ENCODE measurements at places on chromosomes 6 and 20. TPM values are rescaled to one million over a fixed set of nuclear protein-coding genes. Genes with fewer than 3 reads are reported as not detected.

- DNase-seq, result no peak
Measured at GRCh38 chr20:32682508-32682987, 8.8 kb upstream of the C20orf203 start.

The EPHA7 gene
- total RNA-seq, result 10.7 TPM

DNA sequence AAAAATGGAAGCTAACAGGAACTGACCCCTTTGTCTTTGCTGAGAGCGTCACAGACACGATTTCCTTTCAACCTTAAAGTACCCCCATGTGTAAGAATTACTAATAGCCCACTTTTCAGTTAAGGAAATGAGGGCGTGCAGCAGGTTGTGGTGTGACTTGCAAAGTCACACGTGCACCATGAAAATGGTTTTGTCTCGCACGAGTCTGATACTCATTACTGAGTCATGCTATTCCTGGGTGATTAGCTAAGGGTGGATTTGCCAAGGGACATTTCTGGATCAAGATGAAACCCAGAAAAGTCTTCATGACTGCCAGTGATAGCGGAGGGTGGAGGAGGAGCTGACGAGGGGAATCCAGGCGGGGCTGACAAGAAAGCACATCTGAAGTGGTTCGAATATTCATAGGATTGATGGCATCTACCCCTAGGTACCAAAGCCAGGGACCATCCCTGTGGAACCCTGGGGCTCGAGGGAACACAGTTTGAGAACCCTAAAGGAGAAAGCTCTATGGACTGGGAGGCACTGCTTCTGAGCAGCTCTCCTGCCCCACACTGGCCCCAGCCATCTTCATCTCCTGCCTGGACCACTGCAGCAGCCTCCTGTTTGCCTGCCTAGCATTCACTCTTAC lies 12.1 kb upstream of the NFATC2 start:
- no peak for DNase-seq

The GMPR gene
- 0.32 TPM for total RNA-seq

GRCh38 chr6:95142661-95143335 lies 434.5 kb upstream of the MANEA start:
- no peak for DNase-seq

The POM121L2 gene
- not detected for total RNA-seq

DNA sequence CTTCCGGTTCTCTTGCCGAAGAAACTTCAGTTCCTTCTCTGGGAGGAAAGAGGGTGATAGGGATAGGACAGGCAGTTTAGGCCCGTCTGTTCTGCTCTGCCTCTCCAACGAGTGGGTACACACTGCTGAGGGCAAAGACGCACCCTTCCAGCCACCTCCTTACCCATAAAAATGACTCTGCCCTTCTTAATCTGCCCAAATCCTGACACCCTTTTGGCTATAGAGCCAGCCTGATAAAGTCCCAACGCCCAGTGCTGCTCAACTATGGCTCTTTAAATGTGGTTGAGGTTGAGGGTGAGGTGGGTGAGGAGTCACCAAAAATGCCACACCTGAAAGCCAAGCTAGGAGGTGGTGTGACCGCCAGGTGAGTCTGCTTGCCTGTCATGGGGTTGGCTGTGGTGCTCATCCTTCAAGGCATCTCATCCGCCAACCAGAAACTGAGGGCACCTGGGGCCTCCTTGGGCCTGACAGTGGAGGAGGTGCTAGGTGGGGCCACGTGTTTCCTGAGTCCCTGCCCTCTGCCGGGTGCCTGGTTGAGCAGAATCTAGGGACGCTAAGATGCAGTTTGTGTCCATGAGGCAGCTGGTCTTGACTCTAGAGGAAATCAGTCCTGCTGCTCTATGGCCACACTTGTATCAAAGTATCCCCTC lies 16.3 kb downstream of the CCDC167 start:
- DNase-seq, result no peak

The RNF39 gene
- total RNA-seq, result not detected

The FBXO5 gene
- total RNA-seq, result 67.9 TPM
